ENCODE measurements at places on chromosomes 12 and 14.

- DNase-seq, result no peak
These were observed 107.4 kb upstream of the MED13L start for GRCh38 chr12:116384691-116385485.

GRCh38 chr14:74140374-74140850 is 55.7 kb downstream of the LIN52 start:
- DNase-seq, result peak; percentile 20

DNA sequence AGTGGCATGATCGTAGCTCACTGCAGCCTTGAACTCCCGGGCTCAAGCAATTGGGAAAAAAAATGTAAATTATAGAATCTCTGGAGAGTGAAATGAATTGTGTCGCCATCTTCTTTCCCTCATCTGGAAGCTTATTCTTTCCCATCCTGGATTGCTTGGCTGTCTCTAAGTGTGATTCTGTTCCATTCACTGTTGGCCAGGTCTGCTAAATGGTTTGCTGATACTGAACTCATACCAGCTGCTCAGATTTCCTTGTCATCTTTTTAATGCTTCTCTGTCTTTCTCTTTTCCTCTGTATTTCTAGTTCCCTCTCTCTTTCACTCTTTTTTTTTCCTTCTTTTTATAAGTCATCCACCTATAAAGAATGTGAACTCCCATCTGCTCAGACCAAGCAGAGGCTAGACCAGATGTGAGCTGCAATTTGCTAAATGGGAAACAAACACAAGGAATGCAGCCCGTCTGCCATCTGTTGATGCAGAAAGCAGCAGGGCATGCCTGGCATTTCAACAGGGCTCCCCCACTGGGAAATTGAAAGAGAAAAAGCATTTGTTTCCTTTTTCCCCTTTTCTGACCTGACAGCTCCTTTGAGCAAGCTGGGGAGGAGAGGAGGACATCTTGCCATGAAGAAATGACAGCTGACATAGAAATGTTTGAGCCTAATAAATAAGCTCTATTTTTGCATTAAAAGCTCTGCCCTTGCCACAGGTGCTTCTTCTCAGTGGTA is 1823.6 kb upstream of the FLRT2 start:
- DNase-seq, result no peak

DNA sequence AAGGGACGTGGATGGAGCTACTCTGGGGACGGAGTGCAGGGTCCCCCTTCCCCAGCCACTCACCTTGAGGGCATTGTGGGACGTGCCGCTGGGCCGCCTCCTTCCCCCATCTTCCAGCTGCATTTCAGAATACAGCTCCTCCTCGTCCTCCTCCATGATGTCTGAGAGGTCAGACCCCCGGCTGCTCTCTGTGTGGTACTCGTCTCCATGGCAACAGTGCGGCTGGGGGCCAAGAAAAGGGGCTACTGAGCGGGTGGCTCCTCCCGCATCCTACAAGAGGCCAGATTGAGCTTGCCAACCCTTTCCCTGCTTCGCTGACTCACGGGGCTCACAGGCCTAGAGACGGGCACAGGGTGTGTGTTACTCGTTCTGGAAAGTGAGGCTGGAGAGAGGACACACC is 90.4 kb downstream of the PIWIL1 start:
- DNase-seq, result no peak

DNA sequence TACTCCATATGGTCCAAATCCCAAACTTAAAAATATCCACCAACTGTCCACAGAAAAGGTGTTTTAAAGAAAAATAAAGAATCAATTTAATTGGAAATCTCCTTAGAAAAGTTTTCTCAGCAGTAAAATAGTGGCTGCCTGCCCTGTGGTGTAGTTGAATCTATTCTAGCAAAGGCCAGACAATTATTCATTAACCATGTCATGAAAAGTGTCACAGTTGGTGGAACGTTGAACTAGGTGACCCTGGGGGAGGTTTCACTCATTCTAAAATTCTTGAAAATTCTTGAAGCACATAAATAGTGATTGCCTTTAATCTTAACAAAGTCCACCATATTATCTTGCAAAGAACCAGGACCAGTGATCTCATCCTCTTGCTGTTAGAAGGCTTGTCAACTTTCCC is 78.4 kb upstream of the GZMB start:
- DNase-seq, result no peak

GRCh38 chr12:48054955-48055821 is 50.7 kb downstream of the SENP1 start:
- no peak for DNase-seq

GRCh38 chr12:47216150-47216677 is 136.5 kb upstream of the AMIGO2 start:
- peak; percentile 61 for DNase-seq

- DNase-seq, result peak; percentile 89
These were observed at the start of gene FAIM2 for GRCh38 chr12:49903700-49904423. FAIM2 (minus strand) TSS chr12:49903900; CDS start chr12:49903792, 108 bp downstream.

GRCh38 chr12:122097927-122098756 is 19.6 kb downstream of the MLXIP start:
- peak; percentile 92 for DNase-seq

DNA sequence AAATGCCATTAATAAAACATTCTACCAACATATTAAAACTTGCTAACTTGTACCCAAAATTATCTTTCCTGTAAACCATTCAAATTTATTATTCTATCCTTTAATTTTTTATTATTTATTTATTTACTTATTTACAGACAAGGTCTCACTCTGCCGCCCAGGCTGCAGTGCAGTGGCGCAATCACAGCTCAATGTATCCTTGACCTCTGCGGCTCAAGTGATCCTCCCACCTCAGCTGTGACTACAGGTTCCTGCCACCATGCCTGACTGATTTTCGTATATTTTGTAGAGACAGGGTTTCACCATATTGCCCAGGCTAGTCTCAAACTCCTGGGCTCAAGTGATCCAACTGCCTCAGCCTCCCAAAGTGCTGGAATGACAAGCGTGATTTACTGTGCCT is 20.4 kb upstream of the LIN7A start:
- no peak for DNase-seq

- no peak for DNase-seq
These were observed 3.9 kb downstream of the GZMH start for GRCh38 chr14:24605435-24606190.

DNA sequence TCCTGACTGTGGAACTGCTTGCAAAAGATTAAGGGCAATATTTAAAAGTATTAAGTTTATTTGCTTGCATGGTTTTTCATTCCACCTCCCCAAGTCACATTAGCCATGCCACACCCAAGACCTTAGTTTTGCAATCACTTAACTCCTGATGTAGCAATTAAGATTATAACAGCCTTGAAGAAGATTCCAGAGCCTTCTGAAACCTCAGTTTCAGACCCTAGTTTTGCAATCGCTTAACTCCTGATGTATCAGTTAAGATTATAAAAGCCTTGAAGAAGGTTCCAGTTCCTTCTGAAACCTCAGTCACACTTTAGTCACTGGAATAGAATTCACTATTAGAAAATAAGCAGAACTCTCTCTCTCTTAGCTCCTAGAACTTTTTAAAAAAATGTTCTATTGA is 42.7 kb upstream of the DCN start:
- DNase-seq, result no peak

GRCh38 chr12:25962932-25963525 is 4.5 kb downstream of the RASSF8 start:
- no peak for DNase-seq

DNA sequence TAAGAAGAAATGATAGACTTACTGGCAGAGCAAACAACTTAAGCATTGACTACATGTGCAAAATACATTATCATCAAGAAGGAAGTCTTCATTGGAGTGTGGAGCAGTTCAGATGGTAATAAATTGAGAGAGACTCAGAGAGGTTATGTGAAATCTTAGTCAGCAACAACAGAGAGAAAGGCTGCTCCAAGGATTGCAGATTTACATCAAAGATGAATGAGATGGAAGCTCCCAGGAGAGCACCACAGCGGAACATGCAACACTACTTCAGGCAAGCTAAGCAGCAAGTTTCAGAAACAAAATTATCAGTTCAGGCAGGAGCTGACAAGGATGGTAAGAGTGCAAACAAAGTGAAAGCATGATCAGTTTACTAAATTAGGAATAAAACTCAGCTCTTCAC is 882.3 kb downstream of the LRFN5 start:
- DNase-seq, result no peak

GRCh38 chr14:71716041-71716772 is 216.0 kb upstream of the RGS6 start:
- DNase-seq, result no peak

- peak; percentile 74 for DNase-seq
These were observed 114.0 kb downstream of the PLXNC1 start for GRCh38 chr12:94262228-94263010.

DNA sequence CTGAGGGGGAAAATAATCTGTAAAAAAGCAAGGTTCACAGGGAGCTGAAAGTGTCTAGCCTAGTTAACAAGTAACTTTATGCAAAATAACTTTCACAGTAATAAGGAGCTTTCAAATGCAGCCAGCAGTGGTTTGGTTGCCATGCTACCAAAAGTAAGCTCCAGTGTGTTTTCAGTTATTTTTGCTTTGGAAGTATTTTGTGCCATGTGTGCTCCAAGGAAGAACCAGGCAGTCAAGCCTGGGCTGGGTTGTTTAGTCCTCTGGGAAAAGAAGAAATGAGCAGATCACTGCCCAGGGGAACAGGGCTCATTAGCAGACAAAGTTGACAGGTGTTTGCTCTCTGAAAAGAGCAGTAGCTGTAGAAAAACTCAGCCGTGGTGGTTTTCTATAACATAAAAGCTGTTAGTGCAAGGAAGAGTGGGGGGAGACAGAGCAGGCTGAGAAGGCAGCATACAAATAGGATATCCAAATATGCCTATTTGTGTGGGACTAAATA is 92.8 kb upstream of the TMTC2 start:
- no peak for DNase-seq

- DNase-seq, result no peak
These were observed at the start of gene KRT6A for GRCh38 chr12:52493172-52493571. KRT6A (minus strand) TSS chr12:52493257; CDS start chr12:52493188, 69 bp downstream.

DNA sequence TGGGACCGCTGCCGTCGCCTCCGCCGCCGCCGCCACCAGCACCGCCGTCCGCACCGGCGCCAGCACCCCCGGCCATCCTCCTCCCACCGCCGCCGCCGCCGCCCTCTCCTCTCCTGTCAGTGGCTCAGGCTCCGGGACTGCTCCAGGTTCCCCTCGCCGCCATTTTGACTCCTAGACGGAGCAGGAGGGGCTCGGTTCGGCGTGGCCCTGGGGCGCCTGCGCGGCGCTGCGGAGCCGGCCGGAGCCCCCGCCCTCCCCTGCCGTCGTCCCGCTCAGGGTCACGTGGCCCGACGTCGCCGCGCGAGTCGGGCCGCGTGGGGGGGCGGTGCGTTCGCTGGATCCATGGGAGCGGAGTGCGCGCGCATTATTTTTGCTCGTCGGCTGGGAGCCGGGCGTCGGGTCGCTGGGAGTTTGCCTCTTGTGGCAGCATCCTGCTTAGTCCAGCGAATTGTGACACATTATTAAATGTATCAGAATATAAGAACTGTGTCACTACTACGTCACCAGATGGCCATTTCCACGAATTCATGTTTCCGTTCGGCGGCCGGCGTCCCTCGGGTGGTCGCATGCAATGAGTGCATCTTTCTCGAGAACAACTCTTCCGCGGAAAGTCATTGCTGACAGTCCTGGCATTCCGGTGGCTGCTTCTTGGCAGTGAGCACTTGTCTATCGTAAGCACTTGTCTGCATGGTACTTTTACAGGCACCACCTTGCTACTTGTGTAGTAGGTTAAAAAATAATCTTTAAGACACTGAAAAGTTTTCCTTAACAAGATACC is at the start of gene BTBD7:
TSS of gene BTBD7 (minus strand) at position 184 of the 778 bp plus-strand sequence. CDS start 36,985 bp downstream, outside the sequence.
- peak; percentile 92 for DNase-seq

- no peak for DNase-seq
These were observed 40.3 kb upstream of the RCOR1 start for GRCh38 chr14:102551995-102552705.

DNA sequence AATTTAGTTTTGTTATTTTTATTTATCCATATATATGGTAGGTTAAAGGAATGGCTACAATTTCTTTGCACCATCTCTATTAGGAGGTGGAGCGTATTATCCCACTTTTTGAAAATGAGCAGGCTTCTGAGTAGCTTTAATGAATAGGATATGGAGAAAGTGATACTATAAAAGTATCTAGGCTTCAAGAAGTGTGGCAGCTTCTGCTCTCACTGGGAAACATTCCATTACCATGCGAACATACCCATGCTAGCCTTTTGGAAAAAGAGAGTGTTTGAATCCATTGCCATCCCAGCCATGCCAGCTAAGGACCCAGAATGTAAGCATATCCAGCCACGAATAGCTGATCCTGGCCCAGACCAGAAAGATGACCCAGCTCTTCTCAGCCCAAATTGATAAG is 107.3 kb downstream of the SLC38A4 start:
- no peak for DNase-seq

GRCh38 chr12:4595881-4596280 is 33.9 kb downstream of the DYRK4 start:
- no peak for DNase-seq

- no peak for DNase-seq
These were observed 396.8 kb downstream of the NUAK1 start for GRCh38 chr12:105741786-105742566.

- DNase-seq, result no peak
These were observed 681.1 kb downstream of the C12orf50 start for GRCh38 chr12:87348071-87348470.

- no peak for DNase-seq
These were observed 84.6 kb upstream of the PTPRB start for GRCh38 chr12:70721656-70722357.

DNA sequence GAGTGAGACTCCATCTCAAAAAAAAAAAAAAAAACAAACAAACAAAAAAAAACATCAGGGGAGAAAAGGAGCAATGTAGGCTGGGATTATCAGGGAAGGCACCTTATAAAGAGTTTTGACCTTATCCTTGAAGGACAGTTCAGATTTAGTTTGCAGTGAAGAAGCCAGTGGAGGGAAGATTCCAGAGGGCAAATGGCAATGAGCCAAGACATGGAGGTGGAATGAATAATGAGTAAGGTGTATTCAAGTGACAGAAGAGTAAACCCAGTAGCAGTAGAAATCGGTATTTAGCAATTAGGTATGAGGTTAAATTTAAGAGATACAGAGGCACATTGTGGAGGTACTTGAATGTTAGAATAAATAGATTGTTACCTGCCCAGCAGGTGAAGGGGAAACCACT is 2.2 kb upstream of the DUSP16 start:
- DNase-seq, result no peak

- no peak for DNase-seq
These were observed 3.8 kb downstream of the PGF start for GRCh38 chr14:74951443-74952179.

DNA sequence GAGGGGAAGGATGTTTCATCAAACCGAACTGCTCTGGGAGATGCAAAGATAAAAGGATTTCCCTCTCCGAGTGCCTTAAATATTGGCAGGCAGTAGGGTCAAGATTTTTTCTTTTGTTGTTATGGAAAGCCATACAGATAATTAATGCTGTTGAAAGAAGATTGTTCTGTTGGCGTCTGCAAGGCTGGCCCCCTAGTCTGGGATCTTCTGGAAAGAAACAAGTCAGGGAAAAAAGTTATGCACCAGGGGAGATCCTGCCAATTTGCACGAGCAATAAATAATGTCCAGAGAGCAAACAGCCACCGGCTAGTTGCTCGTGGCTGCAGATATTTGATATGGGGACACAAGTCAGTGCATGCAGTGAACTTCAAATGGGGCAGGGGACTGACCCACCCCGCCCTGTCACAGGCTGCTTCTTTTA is 202.1 kb upstream of the MYL2 start:
- DNase-seq, result no peak

- DNase-seq, result no peak
These were observed 10.3 kb upstream of the GALNT6 start for GRCh38 chr12:51401486-51401885.
